ENCODE measurements at places on chromosomes 13 and 19. TPM values are rescaled to one million over a fixed set of nuclear protein-coding genes. Genes with fewer than 3 reads are reported as not detected.

Gene C13orf42
- total RNA-seq, result not detected

Gene LATS2
- total RNA-seq, result 13.0 TPM

Gene MEIS3
- total RNA-seq, result 12.9 TPM

Gene PROSER3
- 1.3 TPM for total RNA-seq

DNA sequence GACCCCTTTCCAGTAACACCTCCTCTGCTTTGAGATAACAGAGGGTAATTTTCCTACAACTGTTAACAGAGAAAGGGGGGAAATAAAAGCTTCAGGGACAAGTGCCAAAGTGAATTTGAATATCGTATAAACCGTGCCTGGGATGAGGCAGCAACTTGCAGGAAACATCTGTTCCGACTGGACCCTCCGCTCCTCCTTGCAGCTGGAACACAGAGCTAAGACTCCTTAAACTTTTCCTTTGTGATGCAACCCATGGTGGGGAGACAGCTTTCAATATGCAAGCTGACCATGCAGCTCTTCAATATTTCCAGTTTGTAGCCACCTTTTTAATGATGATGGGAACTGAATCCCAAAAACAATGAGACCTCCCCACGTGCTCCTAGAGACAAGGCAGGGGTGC, 432.6 kb downstream of the ZNF536 start:
- DNase-seq, result no peak

GRCh38 chr19:42629191-42629590, 34.5 kb upstream of the CEACAM8 start:
- no peak for DNase-seq

GRCh38 chr19:48372904-48373303, 8.7 kb downstream of the SYNGR4 start:
- no peak for DNase-seq

DNA sequence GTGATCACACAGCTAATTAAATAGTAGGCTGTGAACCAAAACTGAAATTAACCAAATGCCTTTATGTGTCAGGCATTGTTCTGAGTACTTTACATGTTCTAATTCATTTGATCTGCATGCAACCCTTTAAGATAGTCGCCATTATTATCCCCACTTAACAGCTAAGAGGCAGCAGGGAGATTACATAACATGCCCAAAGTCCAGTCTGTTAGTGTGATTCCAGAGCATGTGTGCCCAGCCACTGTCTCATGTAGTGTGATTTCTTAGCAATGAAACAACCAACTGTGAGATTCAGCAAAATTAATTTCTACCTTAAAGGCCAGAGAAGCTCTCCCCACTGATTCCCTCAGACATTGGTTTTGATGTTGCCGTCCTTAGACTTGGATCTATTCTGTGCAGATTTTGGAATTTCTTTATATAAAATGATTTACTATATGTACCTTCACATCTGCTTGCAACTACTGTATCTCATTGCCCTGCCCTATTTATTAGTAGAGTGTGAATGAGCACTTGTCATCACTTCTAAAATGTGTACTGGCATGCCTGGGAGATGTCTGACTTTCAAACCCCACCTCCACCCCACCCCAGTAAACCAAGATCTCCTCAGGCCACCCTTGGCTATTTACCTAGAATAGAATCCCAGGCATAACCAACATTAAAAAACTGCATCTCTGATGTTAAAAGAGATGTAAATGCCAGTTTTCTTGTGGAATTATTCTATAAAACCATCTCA, 41.2 kb downstream of the POLR1D start:
- no peak for DNase-seq

Data from SK-MEL-5 (cell line).